Renal pelvis (tissue), 12 donors: ENCODE measurements at places on chromosomes 5 and 9. TPM values are rescaled to one million over a fixed set of nuclear protein-coding genes. Genes with fewer than 3 reads are reported as not detected.

DNA sequence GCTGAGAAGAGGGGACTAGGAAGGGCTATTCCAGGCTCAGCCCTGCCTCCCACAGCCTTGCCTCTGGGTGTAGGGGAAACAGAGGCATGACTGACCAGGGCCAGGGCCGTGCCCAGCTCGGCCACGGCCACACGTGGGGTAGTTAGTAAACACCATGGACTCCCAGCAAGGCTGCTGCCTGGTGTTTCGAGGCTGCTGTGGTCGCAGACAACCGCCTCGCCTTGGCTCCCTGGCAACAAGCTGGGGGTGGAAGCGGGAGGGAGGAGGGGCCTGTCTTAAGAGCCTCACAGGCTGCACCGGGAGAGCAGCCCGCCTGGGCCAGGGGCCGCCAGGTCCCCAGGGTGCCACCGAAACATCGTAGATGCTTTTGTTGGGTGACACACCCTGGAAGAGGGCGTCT lies 90.2 kb upstream of the CACNA1B start:
- no peak for DNase-seq

DNA sequence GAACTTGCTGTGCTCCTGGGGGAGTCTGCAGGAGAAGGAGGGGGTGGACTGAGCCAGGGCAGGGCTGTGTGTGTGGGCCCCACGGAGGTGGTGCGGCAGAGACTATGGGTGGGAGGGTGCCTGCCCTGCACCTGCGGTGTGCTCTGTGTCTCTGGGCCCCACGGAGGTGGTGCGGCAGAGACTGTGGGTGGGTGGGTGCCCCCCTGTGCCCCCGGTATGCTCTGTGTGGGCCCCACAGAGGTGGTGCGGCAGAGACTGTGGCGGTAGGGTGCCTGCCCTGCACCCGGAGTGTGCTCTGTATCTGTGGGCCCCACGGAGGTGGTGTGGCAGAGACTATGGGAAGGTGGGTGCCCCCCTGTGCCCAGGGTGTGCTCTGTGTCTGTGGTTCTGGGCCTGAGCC lies 103.7 kb downstream of the EHMT1 start:
- DNase-seq: no peak

GRCh38 chr5:56185768-56186311 lies 47.3 kb downstream of the ANKRD55 start:
- no peak for DNase-seq

DNA sequence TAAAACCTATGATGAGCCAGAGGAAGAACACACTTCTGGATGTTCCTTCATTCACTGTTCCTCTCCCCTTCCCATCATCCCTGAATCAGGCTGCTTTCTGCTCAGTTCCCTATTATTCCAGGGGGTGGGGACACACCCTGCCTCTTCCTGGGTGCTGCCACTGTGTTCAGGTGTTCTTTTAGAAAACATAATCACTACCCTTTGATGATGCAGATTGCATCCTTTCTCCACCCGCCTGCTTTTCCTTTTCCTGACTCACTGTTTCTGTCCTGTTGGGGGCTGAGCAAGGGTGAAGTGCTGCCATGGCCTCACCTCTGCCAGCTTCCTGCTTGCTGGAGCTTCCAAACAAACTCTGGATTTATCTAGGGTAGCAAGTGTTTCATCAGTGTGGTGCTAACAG lies 331.9 kb upstream of the GRIA1 start:
- DNase-seq: no peak

GRCh38 chr9:76403352-76403751 lies 9.1 kb upstream of the RFK start:
- peak; percentile 17 for DNase-seq

- DNase-seq: no peak
These were observed 86.5 kb upstream of the FSTL4 start for GRCh38 chr5:133698646-133699526.

- no peak for DNase-seq
These were observed 5.3 kb upstream of the ERAP2 start for GRCh38 chr5:96871027-96871399.

GRCh38 chr9:16730162-16730561 lies 140.3 kb downstream of the BNC2 start:
- no peak for DNase-seq

- DNase-seq: no peak
These were observed 102.7 kb upstream of the IER5L start for GRCh38 chr9:129280623-129281271.

- no peak for DNase-seq
These were observed 607 bp downstream of the PCSK1 start for GRCh38 chr5:96432216-96433065.

GRCh38 chr5:116153687-116154174 lies 68.9 kb downstream of the COMMD10 start:
- no peak for DNase-seq

- no peak for DNase-seq
These were observed 14.9 kb downstream of the ZNF474 start for GRCh38 chr5:122144236-122144635.

GRCh38 chr5:41432481-41433253 lies 77.7 kb downstream of the PLCXD3 start:
- DNase-seq: no peak

- no peak for DNase-seq
These were observed 43.8 kb downstream of the WDR36 start for GRCh38 chr5:111135946-111136345.

DNA sequence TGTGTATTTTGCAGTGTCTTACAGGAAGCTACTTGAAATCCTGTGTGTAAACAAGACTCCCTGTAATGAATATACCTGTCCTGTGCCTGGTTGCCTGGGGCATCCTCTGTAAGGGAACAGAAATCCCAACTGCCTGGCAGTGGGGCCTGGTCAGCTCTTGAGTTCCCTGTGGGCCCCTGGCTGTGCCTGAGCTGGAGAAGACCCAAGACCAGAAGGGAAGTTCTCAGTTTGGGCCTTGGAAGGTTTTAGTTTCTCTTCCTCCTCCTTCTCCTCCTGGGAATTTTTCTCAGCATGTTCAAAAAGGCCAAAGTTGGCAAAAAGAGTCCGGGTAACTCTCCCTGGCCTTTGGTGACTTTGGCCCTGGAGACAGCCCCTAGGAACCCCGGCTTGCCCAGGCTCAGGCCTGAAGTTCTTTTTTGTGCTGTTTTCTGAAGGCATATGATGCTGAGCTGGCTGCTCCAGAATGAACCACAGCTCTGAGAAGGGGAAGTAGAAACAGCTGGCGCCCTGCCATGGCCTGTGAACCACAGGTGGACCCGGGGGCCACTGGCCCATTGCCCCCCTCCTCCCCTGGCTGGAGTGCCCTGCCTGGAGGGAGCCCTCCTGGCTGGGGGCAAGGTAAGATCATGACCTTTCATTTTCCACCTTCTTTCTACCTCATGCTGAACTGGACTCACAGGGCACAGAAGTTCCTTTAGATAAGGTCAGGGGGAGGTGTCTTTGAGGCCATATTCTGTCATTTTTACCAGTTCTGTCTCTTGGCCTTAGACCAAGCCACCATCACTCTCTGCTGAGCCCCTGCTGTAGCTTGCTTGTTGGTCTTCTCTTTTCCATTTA lies 5.8 kb downstream of the TMEM268 start:
- DNase-seq: no peak

- DNase-seq: no peak
These were observed 38.7 kb upstream of the C6 start for GRCh38 chr5:41252036-41252435.

- no peak for DNase-seq
These were observed 347.3 kb upstream of the ZNF608 start for GRCh38 chr5:125093776-125094175.

DNA sequence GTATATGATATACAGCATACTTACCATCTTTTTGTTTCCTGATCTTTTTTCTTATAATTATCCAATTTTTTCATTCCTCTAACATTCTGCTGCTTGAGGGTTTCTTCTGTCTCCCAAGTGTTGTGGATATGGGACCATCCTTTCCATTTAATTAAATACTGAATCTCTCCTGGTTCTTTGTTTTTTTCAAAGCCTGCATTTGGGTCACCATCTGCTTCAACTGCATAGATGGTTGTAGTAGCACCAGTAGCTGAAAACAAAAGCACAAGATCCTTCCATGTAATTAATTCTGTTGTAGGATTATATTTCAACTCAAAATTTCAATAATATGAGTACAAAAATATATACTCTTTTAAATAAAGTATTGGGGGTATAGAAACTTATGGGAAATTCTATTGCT lies 29.4 kb downstream of the CHD1 start:
- DNase-seq: no peak

GRCh38 chr5:11595045-11595444 lies 309.2 kb downstream of the CTNND2 start:
- DNase-seq: no peak

GRCh38 chr5:31850981-31851689 lies 212.2 kb downstream of the PDZD2 start:
- peak; percentile 65 for DNase-seq

DNA sequence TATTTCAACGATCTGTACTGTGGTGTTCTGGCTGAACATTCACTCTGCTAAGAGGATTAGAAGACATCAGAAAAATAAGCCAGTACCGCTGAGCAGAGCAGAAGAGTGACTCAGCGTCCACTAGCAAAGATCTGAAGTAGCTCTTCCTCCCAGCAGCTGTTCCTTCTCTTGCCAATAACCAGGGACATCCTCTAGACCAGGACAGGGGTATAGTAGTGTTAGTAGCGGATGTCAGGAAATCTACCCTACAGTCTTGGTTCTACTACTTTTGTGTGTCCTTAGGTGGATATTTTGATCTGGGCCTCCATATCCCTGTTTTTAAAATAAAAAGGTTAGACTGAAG lies 103.6 kb downstream of the TSSK1B start:
- no peak for DNase-seq

GRCh38 chr9:122320413-122320881 lies 50.4 kb upstream of the PTGS1 start:
- DNase-seq: no peak

- no peak for DNase-seq
These were observed 13.6 kb upstream of the IL17B start for GRCh38 chr5:149392718-149393117.

GRCh38 chr9:1490341-1491232 lies 440.4 kb downstream of the DMRT2 start:
- peak; percentile 19 for DNase-seq

DNA sequence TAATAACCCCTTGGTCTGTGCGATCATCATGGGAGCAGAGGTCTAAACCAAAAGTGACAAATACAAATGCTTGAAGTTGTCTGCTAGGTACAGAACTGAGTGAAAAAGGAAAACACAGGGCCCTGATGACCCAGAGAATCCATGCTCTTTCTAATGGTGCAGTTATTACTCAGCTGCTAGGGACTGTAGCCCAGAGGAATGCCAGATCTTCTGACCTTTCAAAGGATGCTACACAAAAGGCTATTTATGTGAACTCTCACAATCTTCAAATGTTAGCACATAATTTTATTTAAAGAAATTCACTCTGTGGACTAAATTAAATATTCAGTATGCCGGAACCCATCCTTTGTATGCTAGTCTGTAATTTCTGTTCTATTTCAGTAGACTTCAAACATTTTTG lies 79.9 kb downstream of the PRR16 start:
- DNase-seq: no peak

FOXD1 gene
- polyA plus RNA-seq: 7.1 TPM

MAST4 gene
- 14.8 TPM for polyA plus RNA-seq

CTXN3 gene
- not detected for polyA plus RNA-seq

GFI1B gene
- 0.71 TPM for polyA plus RNA-seq

CBY3 gene
- 1.8 TPM for polyA plus RNA-seq

STPG3 gene
- polyA plus RNA-seq: 2.8 TPM

SLC6A3 gene
- polyA plus RNA-seq: 0.21 TPM

RARS1 gene
- 82.8 TPM for polyA plus RNA-seq

LIX1 gene
- 4.2 TPM for polyA plus RNA-seq

GARIN3 gene
- not detected for polyA plus RNA-seq

TRAF1 gene
- 6.4 TPM for polyA plus RNA-seq

WDR38 gene
- 0.44 TPM for polyA plus RNA-seq

TMEM232 gene
- polyA plus RNA-seq: 6.1 TPM

TICAM2 gene
- 3.8 TPM for polyA plus RNA-seq

FCN2 gene
- 0.50 TPM for polyA plus RNA-seq

PCSK1 gene
- polyA plus RNA-seq: 0.18 TPM

CXCL14 gene
- polyA plus RNA-seq: 25.9 TPM
